ENCODE measurements at places on chromosomes 12 and 14. TPM values are rescaled to one million over a fixed set of nuclear protein-coding genes. Genes with fewer than 3 reads are reported as not detected.

The SAMD15 gene
- 0.82 TPM for total RNA-seq

The NELL2 gene
- not detected for total RNA-seq

The MYF6 gene
- total RNA-seq: not detected

GRCh38 chr14:101082436-101083384 is 179.2 kb upstream of the RTL1 start:
- no peaks in the 10 kb centered on the region for H3K27me3 ChIP-seq
- no peak for DNase-seq
- no peaks in the 10 kb centered on the region for H3K36me3 ChIP-seq

DNA sequence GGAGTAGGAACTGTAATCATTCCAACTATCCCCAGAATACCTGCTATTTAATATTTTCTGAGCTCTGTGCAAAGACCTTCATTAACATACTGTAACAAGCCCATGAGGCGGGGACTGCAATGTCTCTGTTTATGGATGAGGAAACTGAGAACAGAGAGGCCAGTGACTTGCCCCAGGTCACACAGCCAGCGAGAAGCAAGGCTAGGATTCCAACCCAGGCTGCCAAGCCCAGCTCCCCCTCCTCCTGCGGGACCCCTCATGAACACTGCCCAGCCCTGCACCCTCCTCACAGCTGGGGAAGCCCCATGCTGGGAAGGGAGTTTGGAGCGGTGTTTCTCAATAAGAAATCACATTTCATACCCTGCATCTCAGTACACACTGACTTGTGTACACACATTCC is 10.9 kb downstream of the HVCN1 start:
- no peak overlapping the region for H3K4me3 ChIP-seq
- H3K27me3 ChIP-seq: no peaks in the 10 kb centered on the region
- H3K4me1 ChIP-seq: no peaks in the 10 kb centered on the region
- no peak overlapping the region for H3K27ac ChIP-seq
- H3K36me3 ChIP-seq: no peaks in the 10 kb centered on the region
- DNase-seq: no peak

DNA sequence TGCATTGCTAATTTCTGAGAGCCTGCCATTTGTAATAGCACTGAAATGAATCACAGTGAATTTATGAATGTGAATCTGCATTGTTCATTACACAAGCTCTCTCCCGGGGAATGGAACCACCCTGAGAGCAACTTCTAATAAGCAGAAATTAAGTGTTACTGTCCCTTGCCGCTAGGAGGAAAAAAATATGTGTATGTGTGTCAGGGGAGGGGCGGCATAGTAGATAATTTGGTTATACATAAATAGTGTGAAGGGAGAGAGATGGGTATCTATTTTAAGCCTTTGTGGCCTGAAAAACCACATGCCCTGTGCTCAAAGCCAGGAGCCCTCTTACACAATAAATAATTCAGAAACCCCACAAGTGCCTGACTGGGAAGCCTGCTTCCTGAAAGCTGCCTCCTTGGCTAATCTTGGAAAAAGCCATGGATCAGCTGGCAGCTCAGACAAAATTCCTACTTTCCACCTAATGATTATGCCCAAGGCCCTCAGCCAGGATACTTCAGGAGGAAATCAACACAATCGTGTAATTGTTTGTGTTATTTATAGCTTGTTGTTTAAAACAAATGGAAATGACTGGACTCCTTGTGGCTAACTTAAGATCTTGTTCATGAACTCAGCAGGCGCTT is 366.2 kb upstream of the KITLG start:
- peaks cover 14% of the 10 kb centered on the region for H3K4me1 ChIP-seq
- H3K27me3 ChIP-seq: no peaks in the 10 kb centered on the region
- no peaks in the 10 kb centered on the region for H3K36me3 ChIP-seq
- H3K27ac ChIP-seq: no peak overlapping the region

- H3K27ac ChIP-seq: no peak overlapping the region
- no peaks in the 10 kb centered on the region for H3K27me3 ChIP-seq
- H3K36me3 ChIP-seq: no peaks in the 10 kb centered on the region
These were observed 330.8 kb upstream of the SOX5 start for GRCh38 chr12:24280056-24280842.

- H3K4me1 ChIP-seq: no peaks in the 10 kb centered on the region
- no peaks in the 10 kb centered on the region for H3K27me3 ChIP-seq
- H3K4me3 ChIP-seq: no peak overlapping the region
- DNase-seq: no peak
- no peaks in the 10 kb centered on the region for H3K36me3 ChIP-seq
- H3K27ac ChIP-seq: no peak overlapping the region
These were observed 21.8 kb upstream of the PCNX1 start for GRCh38 chr14:70885343-70886022.

DNA sequence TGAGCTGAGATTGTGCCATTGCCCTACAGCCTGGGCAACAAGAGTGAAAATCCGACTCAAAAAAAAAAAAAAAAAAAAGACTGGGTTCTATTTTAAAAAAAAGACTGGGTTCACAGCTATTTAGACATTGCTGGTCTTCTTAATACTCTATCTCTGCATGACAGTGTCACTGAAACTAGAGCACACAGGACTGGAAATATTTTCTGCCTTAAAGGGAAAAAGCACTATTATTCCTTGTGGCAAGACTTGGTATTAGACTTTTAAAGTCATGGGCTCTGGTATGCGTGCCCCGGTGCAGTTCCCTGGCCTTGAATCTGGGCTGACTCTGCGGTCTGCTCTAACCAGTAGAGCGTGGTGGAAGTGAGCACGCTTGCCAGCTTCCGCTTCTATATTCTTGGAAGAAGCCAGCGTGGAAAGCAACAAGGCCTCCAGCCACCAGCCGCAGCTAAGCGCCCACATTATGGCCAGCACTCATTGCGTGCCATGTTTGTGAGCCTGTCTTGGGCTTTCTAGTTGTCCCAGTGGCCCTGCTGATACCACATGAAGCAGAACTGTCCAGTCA is 31.3 kb downstream of the PRKAB1 start:
- no peaks in the 10 kb centered on the region for H3K4me1 ChIP-seq
- H3K27ac ChIP-seq: no peak overlapping the region
- no peaks in the 10 kb centered on the region for H3K27me3 ChIP-seq
- DNase-seq: no peak
- no peak overlapping the region for H3K4me3 ChIP-seq

DNA sequence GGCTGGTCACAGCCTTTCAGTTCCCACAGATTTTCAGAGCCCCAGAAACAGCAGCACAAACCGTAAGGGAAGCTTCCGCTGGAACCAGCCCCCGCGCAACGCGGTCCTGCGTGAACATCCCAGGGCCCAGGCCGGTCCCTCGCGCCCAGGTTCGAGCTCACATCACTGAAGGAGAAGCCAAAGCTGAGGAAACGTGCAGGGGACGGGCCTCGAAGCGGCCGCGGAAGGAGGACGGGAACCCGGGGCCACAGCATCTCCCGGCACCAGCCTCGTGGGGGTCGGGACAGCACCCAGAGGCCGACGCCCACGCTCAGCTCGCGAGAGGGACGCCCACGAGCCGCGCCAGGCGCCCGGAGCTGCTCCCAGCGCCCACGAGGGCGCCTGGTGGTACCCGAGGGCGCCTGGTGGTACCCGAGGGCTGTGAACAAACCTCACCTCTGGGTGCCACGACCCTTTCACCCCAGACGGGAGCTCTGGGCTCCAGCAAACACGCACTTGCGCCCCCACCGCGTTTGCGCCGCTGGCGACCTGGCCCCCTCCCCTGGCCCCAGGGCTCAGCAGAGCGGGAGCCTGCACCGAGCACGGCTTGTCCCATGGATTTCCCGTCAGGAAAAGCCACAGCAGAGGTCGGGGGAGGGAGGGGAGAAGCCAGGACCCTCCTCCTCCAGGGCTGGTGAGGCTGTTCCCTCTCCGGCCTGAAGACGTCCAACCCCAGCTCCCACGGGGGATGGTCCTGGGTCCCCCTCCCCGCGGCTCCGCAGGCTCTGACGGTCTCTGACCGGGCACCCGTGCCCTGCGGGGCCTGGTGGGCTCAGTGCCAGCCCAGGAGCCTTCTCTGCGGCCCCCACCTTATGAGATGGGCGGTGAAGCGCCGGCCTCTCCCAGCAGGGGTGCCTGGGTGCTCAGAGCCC is 6.9 kb downstream of the LRCOL1 start:
- peaks cover 16% of the 10 kb centered on the region for H3K27me3 ChIP-seq
- peaks cover 10% of the 10 kb centered on the region for H3K4me1 ChIP-seq

- DNase-seq: peak; percentile 24
- peaks cover 29% of the 10 kb centered on the region for H3K36me3 ChIP-seq
These were observed 53.7 kb downstream of the APAF1 start for GRCh38 chr12:98698603-98699463.

- no peaks in the 10 kb centered on the region for H3K4me1 ChIP-seq
- peaks cover 77% of the 10 kb centered on the region for H3K36me3 ChIP-seq
- no peak for DNase-seq
- no peak overlapping the region for H3K27ac ChIP-seq
- H3K4me3 ChIP-seq: no peak overlapping the region
These were observed 70.2 kb downstream of the HECTD1 start for GRCh38 chr14:31137214-31137889.

GRCh38 chr12:62934799-62935674 is at the start of gene PPM1H:
PPM1H (minus strand) TSS chr12:62935150; CDS start chr12:62934736, 414 bp downstream.
- peaks cover 10% of the 10 kb centered on the region for H3K27me3 ChIP-seq
- H3K27ac ChIP-seq: no peak within 1 kb of the TSS
- H3K4me3 ChIP-seq: peak within 1 kb of the TSS; percentile 63
- H3K4me1 ChIP-seq: peaks cover 20% of the 10 kb centered on the region
- DNase-seq: peak; percentile 69
- H3K36me3 ChIP-seq: no peaks in the 10 kb centered on the region

GRCh38 chr12:14948672-14949071 is 10.3 kb upstream of the ERP27 start:
- H3K27me3 ChIP-seq: no peaks in the 10 kb centered on the region
- peak; percentile 81 for DNase-seq
- peaks cover 7% of the 10 kb centered on the region for H3K36me3 ChIP-seq
- peaks cover 52% of the 10 kb centered on the region for H3K4me1 ChIP-seq
- H3K27ac ChIP-seq: peak overlapping the region; percentile 89

DNA sequence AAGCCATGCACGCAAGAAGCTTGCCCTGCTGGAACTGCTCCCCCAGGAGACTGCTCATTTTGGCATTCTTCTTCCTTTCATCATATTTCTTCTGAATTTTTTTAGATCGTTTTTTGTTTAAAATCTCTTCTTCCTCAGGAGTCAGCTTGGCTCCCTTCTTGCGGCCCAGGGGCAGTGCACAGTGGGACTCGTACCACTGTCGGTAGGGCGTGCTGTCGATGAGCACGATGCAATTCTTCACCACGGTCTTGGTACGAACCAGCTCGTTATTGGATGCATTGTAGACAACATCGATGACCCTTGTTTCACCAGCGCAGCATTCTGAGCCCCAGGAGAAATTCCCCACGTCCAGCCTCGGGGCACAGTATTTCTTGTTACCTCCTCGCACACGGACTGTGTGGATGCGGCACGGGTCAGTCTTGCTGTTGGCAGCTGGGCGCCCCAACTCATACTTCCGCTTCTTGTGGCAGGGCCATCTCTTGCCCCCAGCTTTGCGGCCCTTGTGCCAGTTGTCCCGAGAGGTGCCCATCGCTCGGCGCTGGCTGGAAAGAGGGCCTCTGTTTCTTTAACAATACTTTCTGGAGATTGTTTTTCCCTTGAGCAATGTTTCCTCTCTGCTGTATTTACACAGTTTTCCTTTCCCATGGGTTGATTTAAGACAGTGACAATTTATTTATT is 452.4 kb downstream of the TMEM121 start:
- H3K27me3 ChIP-seq: no peaks in the 10 kb centered on the region
- H3K27ac ChIP-seq: no peak overlapping the region

- DNase-seq: no peak
- no peaks in the 10 kb centered on the region for H3K36me3 ChIP-seq
- H3K27me3 ChIP-seq: peaks cover 25% of the 10 kb centered on the region
- H3K4me3 ChIP-seq: peak overlapping the region; percentile 45
These were observed 902 bp downstream of the EML5 start for GRCh38 chr14:88791629-88792472.

DNA sequence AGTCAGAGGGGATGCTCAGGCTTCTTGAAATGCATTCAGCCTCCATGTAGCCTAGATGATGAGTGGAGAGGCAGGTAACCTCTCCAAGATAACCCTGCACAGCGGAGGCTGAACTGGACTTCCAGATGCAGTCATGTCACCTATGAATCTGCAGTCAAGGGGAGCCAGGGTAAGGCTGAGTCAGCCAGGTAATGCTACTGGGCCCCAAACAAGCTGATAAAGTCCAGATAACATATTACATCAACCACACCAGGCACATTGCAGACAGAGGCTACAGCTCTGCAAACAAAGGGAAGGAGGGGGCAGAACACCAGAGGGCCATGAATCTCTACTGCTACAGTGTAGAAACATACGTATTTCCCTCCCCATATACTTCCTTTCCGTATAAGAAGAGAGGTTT is 14.0 kb downstream of the RNASE9 start:
- DNase-seq: no peak
- no peaks in the 10 kb centered on the region for H3K27me3 ChIP-seq
- no peaks in the 10 kb centered on the region for H3K4me1 ChIP-seq
- no peak overlapping the region for H3K27ac ChIP-seq

DNA sequence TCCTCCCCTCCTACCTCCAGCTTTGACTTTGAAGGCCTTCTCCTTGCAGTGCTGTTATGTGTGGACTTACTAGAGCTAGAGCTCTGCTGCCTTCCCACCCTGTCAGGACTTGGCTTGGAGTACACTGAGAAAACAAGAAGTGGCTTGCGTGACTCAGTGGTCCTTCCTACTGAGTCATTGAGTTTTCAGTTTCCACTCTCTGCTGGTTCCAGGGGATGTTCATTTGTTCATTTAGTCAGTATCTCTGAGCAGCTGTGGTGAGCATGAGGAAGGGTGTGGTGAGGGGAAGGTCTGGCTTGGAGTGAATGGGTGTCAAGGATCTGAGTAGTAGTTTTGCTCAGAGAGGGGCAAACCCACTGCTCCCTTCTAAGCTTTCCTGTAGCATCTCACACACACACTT is 17.2 kb upstream of the ELK3 start:
- no peak overlapping the region for H3K4me3 ChIP-seq
- H3K27ac ChIP-seq: no peak overlapping the region
- H3K36me3 ChIP-seq: no peaks in the 10 kb centered on the region
- DNase-seq: no peak

DNA sequence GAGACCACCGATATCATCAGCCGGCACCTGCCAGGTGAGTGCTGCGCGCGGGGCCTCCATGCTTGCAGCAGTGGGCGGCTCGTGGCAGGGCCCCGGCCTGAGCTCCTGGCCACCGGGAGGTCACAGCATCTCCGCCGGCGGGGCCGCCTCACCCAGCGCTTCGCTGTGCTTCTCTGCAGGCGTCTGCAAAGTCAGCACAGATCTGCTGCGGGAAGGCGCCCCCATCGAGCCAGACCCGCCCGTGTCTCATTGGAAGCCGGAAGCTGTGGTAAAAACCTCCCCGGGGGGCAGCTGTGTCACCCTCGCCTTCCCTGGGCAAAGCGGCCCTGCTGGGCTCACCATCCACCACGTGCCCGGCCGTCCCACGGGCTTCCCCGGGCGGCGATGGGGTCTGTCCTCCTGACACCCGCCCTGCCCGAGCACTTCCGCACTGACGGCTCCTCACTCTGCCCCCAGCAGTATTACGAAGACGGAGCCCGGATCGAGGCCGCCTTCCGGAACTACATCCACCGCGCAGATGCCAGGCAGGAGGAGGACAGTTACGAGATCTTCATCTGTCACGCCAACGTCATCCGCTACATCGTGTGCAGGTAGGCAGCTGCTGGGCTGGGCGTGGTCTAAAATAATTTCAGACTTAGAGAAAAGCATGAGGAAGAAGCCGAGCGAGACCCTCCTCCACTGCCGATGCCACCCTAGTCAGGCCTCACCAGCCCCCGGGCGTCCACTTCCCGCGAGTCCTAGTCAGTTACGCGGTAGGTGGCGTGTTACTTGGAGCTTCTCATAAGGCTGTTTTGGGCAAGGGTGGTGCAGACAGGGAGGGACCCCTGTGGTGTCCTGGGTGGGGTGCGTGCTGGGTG is 7.1 kb downstream of the PGAM5 start:
- no peaks in the 10 kb centered on the region for H3K27me3 ChIP-seq
- no peak for DNase-seq
